ENCODE measurements at places on chromosomes 16 and 17. TPM values are rescaled to one million over a fixed set of nuclear protein-coding genes. Genes with fewer than 3 reads are reported as not detected.

CACNG1 gene
- under 0.01 TPM for total RNA-seq

KRTAP9-4 gene
- not detected for total RNA-seq

MYH8 gene
- total RNA-seq: under 0.01 TPM

PERCC1 gene
- total RNA-seq: not detected

C16orf92 gene
- not detected for total RNA-seq

CES3 gene
- total RNA-seq: under 0.01 TPM

HAPSTR1 gene
- 132 TPM for total RNA-seq

FOXO3B gene
- total RNA-seq: 9.4 TPM

PPP1R1B gene
- 27.3 TPM for total RNA-seq

NACA2 gene
- not detected for total RNA-seq

MT1F gene
- 1.2 TPM for total RNA-seq

BAIAP3 gene
- total RNA-seq: 11.4 TPM

CYBA gene
- total RNA-seq: 24.9 TPM

PPP1R27 gene
- not detected for total RNA-seq

TMEM238L gene
- total RNA-seq: not detected

SEPTIN12 gene
- total RNA-seq: not detected

CNTD1 gene
- total RNA-seq: 0.82 TPM

KLHL10 gene
- under 0.01 TPM for total RNA-seq

MYADML2 gene
- total RNA-seq: 0.41 TPM

OMG gene
- total RNA-seq: 6.1 TPM

ST6GALNAC1 gene
- 0.82 TPM for total RNA-seq

PTRH2 gene
- 18.8 TPM for total RNA-seq

SGCA gene
- not detected for total RNA-seq

KRTAP2-1 gene
- not detected for total RNA-seq

CYTH1 gene
- total RNA-seq: 53.4 TPM

NPIPB8 gene
- total RNA-seq: not detected

TP53TG3C gene
- not detected for total RNA-seq

VMO1 gene
- total RNA-seq: 1.2 TPM

KRTAP3-2 gene
- total RNA-seq: not detected

TM4SF5 gene
- not detected for total RNA-seq
